RPMI7951 (cell line): ENCODE measurements at places on chromosomes 13 and 19. TPM values are rescaled to one million over a fixed set of nuclear protein-coding genes. Genes with fewer than 3 reads are reported as not detected.
A peak's percentile ranks its signal among the peaks of the same experiment; 100 is the strongest.

DNA sequence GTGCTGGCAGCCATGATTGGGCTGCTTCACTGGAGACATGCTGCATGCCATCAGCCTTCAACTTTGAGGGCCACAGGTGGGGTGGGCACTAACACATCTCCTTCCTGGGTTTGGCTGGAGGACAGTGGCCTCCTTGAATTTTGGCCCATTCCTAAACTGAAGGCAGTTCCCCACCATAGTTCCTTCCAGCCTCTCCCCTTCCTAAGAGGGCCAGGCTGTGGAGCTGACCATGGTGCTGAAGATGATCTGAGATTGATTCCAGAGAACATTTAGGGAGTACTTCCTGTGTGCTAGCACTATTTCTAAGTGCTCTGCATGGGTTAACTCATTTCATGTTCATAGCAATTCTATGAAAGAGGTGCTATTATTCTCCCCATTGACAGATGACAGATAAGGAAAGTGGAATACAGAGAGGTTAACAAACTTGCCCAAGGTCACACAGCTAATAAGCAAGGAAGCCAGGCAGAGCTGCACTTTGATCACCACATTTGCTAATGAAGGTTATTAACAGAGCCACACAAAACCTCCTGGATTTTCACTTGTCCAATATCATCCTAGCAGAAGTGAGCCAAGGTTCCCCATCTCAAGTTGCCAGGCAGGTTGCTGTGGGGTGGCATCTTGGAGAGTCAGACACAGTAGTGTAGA is 175.3 kb downstream of the ZIC5 start:
- peak; percentile 27 for DNase-seq

DNA sequence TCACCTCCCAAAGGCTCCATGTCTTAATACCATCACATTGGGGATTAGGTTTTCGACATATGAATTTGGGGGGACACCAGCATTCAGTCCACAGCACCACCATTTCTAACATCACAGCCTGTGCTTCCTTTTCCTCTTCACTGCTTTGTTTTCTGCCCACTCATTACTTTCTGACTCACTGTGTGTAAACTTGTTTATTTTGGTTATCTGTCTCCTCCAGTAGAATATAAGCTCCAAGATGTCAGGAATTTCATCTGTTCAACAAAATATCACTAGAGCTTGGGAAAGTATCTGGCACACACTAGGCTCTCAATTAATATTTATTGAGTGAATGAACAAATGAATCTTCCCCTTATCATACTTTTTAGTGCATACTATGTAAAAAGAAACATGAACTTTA is 152.0 kb downstream of the NUFIP1 start:
- peak; percentile 18 for DNase-seq

MEIS3 gene
- total RNA-seq: 24.0 and 28.8 TPM in 2 replicates

GIPC3 gene
- total RNA-seq: 0.49 and 0.96 TPM in 2 replicates

DNA sequence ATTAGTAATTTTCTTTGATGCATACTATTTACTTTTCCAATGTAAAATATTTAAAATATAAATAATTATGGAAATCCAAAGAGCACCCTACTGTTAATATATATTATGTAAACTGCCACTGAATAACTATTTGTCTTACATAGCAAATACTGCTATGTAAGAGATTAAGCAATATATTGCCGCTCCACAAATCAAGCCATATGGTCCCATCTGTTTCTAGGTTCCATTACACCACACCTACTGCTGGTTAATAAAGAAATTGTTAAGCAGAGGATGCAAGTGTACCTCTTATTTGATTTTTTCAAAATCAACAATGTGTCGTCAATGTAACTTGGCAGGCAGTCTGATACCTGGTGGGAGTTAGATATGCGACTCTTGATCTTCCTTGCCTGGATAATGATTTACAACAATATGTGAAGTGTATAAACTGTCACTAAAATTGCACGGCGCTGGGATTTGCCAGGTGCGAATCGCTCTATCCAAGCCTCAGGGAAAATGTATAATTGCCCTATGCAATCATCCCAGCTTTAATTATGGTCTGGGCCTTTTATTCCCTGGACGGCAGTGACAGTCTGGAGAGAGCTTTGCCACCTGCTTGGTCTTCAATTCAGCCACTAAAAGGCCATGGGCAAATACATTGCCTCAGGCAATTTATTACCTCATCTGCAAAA is 16.0 kb downstream of the SMAD9 start:
- no peak for DNase-seq

GRCh38 chr13:55160867-55161266 is 1979.9 kb upstream of the PRR20A start:
- no peak for DNase-seq

DNA sequence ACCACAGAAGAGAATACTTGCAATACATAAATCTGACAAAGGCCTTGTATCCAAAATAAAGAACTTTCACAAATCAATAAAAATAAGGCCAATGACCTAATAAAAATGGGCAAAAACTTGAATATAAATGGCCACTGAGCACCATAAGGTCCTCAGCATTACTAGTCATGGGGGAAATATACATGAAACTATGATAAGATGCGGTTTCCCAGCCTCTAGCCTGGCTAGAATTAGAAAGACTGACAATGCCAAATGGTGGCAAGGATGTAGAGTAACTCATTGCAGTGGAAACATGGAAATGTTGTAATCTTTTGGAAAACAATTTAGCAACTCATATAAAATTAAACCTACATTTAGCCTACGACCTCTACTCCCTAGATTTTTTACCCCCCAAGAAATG is 227.1 kb downstream of the GGACT start:
- DNase-seq: peak; percentile 61

NLRP9 gene
- not detected in 2 replicates for total RNA-seq

DNA sequence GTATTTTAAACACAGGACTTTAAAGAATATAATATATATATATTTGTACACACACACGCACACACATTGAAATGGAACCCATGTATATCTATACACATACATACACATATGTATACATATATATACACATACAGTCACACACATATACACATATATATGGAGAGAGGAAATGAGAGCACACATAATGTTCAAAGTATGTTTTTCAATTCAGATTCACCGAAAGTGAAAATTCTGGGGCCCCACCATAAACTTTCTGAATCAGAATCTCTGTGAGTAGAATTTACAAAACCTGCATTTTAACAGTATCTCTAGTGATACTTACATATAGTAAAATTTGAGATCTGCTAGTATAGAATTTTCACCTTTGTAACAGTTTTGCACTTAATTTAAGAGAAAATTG is 60.4 kb upstream of the OBI1 start:
- no peak for DNase-seq

GRCh38 chr13:112893570-112894422 is 75.2 kb upstream of the MCF2L start:
- DNase-seq: no peak

APOC1 gene
- total RNA-seq: 1.3 and 1.8 TPM in 2 replicates

DNA sequence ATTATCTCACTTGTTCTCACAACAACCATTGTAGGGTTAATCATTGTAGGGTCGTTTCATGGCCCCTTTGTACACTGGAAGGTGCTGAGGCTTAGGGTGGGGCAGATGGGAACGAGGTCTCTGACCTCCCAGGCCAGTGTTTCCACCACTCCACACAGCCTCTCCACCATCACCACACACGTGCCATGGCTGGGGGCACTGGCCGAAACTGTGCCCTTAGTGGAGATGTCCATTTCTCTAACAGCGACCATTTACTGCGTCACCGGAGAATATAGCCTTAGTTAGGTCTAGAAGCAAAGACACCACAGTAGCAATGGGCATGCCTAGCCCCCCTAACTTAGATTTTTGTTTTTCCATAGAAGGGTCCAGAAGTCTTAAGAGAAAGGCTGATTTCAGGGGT is 36.5 kb downstream of the COL4A1 start:
- no peak for DNase-seq

DNA sequence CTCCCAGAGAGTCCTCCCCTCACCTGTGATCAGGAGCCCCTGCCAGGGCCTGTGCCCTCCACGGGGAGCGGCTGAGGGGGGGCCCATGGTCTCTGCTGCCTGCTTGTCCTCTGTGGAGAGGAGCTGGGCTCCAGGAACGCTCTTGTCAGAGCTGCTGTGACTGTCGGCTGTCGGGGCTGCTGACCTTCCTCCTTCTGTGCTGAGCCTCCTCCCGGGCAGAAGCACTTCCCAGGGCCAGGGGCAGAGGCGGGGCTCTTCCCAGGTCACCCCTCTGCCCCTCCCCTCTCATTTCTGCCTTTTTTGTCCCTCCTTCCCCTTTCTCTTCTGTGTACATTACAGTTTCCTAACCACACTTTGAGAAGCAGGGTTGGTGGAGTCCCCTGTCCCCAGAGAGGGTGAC is at the start of gene CEACAM4:
TSS of gene CEACAM4 (minus strand) at position 198 of the 400 bp plus-strand sequence. CDS start at position 87, 111 bp downstream.
- DNase-seq: no peak

GRCh38 chr13:91119643-91120042 is 227.8 kb upstream of the MIR17HG start:
- DNase-seq: no peak

- no peak for DNase-seq
Measured at GRCh38 chr19:43820098-43820883, 6.8 kb upstream of the ZNF283 start.

CRX gene
- total RNA-seq: not detected in 2 replicates

- DNase-seq: no peak
Measured at GRCh38 chr19:56946159-56946558, 105.6 kb upstream of the PEG3 start.

SHANK1 gene
- total RNA-seq: 3.9 and 4.9 TPM in 2 replicates

MISP gene
- total RNA-seq: not detected in 2 replicates

TRIM28 gene
- total RNA-seq: 304 and 391 TPM in 2 replicates

ALOX5AP gene
- total RNA-seq: 6.1 and 8.5 TPM in 2 replicates

LRG1 gene
- total RNA-seq: not detected in 2 replicates

DNA sequence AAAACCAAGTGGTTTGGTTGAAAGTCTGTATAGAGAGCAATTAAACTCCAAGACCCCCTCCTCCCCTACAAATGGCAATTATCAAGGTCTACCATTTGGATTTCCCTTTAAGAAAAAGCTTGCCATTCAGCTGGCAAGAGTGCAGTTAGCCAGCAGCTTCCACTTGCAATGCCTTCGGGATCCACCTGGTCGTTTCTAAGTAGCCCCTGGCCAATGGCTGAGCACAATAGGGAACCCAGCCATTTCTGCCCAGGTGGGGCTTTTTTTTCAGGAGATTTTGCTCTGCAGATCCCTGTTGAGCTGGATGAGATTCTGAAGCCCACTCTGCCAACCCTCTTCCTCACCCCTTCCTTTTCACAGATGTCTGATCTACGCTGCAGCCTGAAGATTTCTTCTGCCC is 26.3 kb downstream of the TGDS start:
- no peak for DNase-seq

DNA sequence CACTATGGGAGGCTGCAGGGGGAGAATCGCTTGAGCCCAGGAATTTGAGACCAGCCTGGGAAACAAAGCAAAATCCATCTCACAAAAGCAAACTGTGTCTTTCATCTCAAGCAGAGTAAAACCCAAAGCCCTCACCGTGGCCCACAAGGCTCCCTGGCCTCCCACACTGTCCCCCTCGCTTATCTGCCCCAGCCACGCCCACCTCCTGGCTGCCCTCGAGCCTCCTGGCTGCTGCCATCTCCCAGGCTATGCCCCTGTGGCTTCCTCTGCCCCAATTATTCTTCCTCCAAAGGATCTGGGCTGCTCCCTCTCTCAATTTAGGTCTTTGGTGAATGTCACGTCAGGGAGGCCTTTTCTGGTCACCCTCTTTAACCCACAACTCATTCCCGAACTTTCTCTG is 3.6 kb downstream of the RABAC1 start:
- no peak for DNase-seq

ZNF540 gene
- total RNA-seq: 0.78 and 0.96 TPM in 2 replicates

DNA sequence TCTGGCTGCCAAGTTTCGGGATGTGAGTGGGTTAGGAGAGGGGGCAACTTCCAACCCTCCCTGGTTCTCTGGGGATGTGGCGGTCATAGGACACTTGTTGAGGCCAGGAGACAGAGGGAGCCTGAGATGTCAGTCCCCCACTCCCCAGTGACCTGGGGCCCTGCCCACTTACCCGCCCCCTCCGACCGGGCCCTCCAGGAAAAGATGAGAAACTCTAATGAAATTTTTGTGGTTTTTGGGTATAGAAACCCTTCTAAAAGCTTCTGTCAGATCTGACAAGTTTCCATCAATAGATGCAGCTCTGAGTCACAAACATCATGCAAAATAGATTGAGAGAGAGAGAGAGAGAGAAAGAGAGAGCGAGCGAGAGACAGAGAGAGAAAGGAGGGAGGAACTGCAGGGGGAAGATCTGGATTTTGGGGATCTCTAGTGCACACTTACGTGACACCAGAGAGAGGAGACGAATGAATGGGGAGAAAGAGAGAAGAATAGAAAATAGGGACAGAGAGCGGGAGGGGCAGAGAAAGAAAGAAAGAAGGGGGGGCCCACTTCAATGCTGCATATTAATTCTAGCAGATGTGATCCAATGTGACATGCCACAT is 94.0 kb downstream of the PTPRS start:
- DNase-seq: no peak

- DNase-seq: no peak
Measured at GRCh38 chr19:14148751-14149410, 12.5 kb upstream of the ASF1B start.

- DNase-seq: no peak
Measured at GRCh38 chr13:112954488-112955270, 14.3 kb upstream of the MCF2L start.

IGSF23 gene
- not detected in 2 replicates for total RNA-seq

ZNF626 gene
- 10.9 and 14.0 TPM in 2 replicates for total RNA-seq

NDUFA13 gene
- 282 and 300 TPM in 2 replicates for total RNA-seq

FPR1 gene
- 9.4 and 13.2 TPM in 2 replicates for total RNA-seq

- no peak for DNase-seq
Measured at GRCh38 chr19:49389406-49389805, 1.4 kb downstream of the KASH5 start.

GRCh38 chr19:2460245-2460644 is 3.5 kb upstream of the LMNB2 start:
- no peak for DNase-seq

CACNG6 gene
- total RNA-seq: 0.10 TPM in 1 of 2 replicates, not detected in the other

DNA sequence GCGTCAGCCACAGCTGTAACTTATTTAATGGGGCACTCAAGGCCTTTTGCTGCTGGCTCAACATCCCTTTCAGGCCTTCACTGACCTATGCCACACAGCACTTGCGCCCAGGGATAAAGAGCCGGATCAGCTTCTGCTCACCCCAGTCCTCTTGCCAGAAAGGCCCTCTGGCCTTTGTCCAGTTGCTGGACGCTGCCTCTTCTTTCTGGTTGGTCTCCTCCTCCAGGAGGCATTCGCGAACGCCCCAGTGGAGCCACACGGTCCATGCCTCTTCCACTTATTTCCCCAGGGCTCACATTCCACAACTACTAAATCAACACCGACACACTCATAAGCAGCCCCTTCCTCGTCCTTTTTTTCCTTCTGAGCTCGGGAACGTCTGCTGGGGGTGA is 3.7 kb upstream of the ZNF329 start:
- DNase-seq: peak; percentile 70

GRCh38 chr19:7773841-7774240 is 10.8 kb downstream of the CLEC4M start:
- DNase-seq: no peak

- no peak for DNase-seq
Measured at GRCh38 chr19:40104754-40105153, 14.0 kb upstream of the ZNF780A start.

DNA sequence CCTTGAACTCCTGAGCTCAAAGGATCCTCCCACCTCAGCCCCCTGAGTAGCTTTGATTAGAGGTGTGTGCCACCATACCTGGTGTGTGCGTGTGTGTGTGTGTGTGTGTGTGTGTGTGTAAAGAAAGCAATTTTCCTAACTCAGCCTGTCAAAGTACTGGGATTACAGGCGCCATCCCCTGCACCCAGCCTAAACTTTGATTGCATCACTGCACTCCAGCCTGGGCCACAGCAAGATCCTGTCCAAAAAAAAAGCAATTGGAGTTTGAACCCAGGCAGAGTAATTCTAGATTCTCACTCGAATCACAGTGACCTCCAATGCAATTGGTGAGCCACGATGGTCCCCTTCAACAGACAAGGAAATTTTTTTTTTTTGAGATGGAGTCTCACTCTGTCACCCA is 29.1 kb downstream of the NLRP12 start:
- no peak for DNase-seq

- DNase-seq: no peak
Measured at GRCh38 chr13:24893863-24894262, 129.9 kb downstream of the RNF17 start.
